ENCODE measurements at places on chromosomes 16 and 17.

- ATAC-seq = no peak
Observed at GRCh38 chr17:10031127-10031526, 126.1 kb upstream of the RCVRN start.

DNA sequence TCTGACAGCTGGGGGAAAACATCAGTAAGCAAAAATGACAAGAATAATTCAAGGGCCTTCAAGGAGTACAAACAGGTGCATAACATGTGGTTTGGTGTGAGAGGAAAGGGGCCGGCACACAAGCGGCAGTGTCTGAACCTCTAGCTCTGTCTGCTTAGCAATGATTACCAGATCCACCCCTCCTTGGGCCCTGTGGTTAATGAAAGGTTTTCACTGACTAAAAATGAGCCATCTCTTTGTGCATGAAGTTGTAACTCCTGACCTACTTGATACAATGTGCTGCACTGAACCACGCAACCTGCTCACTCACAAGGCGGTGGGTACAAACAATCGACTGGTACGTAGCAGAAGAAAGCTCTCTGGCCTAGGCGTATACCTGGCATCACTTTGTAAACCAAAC is 15.1 kb downstream of the FAM117A start:
- ATAC-seq = peak; percentile 90

DNA sequence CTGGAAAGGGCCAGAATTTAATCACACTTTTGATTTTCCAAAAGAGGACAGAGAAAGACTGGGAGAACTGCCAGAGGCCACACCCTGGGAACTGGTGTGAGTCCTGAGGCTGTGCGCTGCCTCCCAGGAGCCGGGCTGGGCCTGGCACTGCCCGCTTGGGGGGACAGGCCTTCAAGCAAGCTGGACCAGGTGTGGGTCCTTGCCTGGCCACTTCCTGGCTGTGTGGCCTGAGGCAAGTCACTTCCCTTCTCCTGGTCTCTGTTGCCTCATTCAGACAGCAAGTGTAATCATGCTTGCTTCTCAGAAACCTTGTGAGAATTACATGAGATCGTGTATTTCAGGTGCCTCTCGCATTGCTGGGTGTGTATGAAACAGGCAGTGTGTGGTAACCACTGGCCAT is 143.0 kb downstream of the SNX29 start:
- ATAC-seq = no peak

DNA sequence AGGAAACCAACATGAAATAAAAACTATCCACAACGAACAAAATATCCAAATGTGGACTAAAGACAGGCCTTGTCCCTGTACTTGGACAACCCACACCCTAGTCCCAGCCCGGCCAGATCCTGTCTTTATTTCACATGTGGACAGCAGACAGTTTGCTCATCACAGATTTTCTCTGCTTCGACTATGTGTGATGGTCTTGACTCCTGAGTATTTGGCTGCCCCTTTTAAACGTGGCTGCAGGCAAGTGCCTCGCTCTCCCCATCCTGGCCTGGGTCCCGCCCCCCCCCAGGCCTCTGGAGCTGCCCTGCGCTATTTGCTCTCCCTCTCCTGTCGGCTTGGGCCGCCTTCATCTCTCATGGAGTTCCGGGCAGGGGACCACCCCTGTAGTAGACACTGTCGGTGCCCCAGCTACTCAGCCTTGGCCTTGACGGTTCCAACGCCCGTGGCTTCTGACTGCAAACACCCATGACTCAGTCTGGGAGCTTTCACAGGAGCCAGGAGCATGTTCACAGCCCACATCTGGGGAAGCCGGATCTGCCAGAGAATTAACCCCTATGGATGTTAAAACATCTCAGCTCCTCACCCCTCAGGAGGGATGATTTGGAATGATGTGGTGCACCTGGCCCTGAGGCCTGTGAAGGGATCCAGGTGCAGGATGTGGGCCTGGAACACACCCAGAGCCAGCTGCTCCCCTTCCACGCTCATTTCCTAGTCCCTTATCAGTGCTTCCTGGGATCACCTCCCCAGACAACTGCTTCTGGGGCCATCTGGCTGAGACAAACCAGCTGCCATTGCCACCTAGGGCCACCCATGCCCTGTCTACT is 229.7 kb upstream of the RPL38 start:
- no peak for ATAC-seq

DNA sequence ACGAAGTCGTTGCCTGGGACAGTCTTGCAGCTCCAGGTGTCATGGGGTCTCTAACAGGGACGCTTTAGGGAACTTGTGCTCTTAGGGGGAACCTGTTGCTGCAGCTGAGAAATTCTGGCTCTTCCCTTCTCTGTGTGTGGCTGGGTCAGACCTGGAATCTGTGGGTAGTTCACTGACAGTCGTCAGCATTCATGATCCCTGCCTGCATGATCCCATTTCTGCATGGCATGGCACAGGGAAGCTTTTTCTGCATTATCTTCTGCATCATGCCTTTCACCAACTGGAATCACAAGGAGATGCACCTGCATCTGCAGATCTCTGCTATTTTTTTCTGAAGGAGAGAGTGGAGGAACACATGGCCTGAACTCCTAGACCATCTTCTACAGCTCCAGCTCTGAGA is 85.6 kb downstream of the SOX9 start:
- no peak for ATAC-seq

DNA sequence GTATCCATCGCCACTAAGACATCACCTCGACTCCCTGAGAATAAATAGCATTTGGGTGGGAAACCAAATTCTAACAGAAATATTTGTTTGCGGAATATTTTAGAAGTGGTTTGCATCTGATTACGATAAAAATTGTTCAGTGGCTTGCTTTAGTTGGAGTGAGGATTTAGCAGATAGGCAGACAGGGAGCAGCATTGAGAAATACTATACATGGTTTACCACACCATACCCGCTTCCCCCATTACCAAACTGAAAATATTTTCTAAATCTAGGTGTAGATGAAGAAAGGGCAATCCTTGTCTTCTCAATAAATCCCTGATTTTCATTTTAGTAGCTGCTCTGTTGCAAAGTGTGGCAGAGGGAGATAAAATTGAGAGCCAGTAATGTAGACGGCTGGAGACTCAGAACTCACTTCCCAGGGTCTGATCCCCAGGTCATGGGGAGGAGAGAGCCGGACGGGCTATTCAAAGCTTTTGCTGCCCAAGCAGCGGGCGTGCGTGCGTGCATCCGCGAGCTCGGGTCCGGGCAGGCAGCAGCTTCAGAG is 808 bp upstream of the BAHCC1 start:
- no peak for ATAC-seq

DNA sequence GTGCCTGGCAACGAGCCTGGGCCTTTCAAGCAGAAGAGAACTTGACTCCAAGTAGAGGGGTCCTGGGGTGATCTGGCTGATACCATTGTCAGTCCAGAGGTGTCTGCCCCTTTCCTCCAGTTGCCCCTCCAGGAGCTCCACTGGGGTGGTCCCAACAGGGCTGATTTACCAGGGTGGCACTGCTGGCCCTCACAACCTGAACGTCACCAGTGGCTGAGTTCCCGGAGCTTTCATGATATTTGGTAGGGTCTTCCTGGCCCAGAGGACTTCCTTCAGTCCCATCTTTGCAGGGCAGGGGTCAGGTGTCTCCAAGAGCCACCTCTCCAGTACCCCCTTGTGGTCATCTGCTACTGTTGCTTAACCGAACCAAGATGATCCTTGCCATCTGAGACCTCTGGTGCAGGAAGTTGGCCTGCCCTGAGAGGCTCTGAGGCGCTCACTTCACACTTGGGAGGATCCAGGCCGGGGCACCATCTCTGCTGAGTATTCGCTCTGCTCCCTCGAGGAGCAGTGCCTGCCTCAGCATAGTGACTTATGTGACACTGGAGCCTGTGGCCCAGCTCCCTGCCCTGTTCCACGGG is 3.5 kb downstream of the LIMD2 start:
- ATAC-seq = no peak

GRCh38 chr17:82332669-82333278 is 792 bp downstream of the SECTM1 start:
- ATAC-seq = peak; percentile 64

GRCh38 chr17:65013613-65014391 is 42.7 kb downstream of the GNA13 start:
- peak; percentile 98 for ATAC-seq

GRCh38 chr16:31876951-31877828 is 3.6 kb downstream of the ZNF267 start:
- ATAC-seq = peak; percentile 61

- ATAC-seq = no peak
Observed at GRCh38 chr16:50717494-50717893, 24.1 kb downstream of the NOD2 start.

DNA sequence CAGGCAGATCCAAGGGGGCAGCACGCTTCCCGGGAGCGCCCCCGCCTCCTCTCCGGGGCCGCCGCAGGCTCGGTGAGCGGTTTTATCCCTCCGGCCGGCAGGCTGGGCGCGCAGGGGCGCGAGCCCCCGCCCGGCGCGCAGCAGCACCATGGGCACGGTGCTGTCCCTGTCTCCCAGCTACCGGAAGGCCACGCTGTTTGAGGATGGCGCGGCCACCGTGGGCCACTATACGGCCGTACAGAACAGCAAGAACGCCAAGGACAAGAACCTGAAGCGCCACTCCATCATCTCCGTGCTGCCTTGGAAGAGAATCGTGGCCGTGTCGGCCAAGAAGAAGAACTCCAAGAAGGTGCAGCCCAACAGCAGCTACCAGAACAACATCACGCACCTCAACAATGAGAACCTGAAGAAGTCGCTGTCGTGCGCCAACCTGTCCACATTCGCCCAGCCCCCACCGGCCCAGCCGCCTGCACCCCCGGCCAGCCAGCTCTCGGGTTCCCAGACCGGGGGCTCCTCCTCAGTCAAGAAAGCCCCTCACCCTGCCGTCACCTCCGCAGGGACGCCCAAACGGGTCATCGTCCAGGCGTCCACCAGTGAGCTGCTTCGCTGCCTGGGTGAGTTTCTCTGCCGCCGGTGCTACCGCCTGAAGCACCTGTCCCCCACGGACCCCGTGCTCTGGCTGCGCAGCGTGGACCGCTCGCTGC is 832 bp downstream of the CDK5R1 start:
- ATAC-seq = peak; percentile 53

Data from activated T-helper 17 cell treated with anti-CD3 and anti-CD28 coated beads, Interleukin-2, amount 50 U/mL, for 72 hours (primary cell).